ENCODE measurements at places on chromosomes 4 and X.

DNA sequence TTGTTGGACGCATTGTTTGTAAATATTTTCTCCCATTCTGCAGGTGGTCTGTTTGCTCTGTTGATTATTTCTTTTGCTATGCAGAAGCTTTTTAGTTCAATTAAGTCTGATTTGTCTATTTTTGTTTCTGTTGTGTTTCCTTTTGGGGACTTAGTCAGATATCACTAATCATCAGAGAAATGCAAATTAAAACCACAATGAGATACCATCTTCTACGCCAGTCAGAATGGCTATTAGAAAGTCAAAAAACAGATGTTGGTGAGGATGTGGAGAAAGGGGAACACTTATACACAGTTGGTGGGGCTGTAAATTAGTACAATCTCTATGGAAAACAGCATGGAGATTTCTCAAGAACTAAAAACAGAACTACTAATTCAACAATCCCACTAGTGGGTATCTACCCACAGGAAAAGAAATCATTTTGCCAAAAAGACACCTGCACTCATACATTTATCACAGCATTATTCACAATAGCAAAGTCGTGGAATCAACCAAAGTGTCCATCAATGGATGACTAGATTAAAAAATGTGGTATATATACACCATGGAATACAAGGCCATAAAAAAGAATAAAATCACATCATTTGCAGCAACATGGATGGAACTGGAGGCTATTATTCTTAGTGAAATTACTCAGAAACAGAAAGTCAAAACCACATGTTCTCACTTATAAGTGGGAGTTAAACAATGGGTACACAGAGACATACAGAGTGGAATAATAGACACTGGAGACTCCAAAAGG, 8.1 kb downstream of the COQ2 start:
- DNase-seq, result peak; percentile 46

- no peak for DNase-seq
Measured at GRCh38 chr4:124593494-124593893, 119.0 kb downstream of the ANKRD50 start.

GRCh38 chrX:120145295-120145925, 13.0 kb upstream of the RHOXF2 start:
- DNase-seq, result peak; percentile 9

DNA sequence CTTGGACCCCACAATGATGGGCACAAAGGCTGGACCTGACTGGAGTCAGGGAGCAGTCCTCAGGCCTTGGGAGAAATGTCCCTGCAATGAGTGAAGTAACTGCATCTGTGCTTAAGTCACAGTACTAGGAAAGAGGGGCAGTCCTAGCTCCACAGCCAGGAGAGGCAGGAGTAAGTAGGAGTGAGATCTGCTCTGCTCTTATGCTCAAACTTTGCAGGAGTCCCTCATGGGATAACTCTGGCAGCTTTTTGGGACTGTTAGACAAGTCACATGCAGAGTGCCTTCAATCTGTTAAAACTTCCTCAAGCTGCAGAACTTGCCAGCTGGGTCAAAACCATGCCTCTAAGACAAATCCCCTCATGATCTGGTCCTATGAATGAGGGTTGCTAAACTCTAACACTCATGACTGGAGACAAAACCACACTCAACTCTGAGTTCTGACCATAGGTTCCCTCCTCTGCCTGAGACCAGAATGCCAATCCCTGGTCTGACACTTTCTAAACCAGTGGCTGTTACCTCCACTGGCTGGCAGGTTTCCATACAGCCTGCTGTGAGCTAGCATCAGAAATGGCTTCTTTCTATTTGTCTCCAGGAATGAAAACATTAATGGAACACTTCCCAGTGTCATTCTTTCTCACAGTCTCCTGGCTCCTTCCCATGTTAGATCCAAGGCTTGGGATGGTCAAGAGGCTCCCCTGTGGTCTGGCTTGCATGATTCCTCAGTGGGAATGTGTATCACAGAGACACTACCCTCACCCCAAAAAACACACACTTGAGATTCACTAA, 819.3 kb downstream of the PCDH7 start:
- no peak for DNase-seq

- no peak for DNase-seq
Measured at GRCh38 chrX:129875669-129876068, 30.3 kb upstream of the UTP14A start.

DNA sequence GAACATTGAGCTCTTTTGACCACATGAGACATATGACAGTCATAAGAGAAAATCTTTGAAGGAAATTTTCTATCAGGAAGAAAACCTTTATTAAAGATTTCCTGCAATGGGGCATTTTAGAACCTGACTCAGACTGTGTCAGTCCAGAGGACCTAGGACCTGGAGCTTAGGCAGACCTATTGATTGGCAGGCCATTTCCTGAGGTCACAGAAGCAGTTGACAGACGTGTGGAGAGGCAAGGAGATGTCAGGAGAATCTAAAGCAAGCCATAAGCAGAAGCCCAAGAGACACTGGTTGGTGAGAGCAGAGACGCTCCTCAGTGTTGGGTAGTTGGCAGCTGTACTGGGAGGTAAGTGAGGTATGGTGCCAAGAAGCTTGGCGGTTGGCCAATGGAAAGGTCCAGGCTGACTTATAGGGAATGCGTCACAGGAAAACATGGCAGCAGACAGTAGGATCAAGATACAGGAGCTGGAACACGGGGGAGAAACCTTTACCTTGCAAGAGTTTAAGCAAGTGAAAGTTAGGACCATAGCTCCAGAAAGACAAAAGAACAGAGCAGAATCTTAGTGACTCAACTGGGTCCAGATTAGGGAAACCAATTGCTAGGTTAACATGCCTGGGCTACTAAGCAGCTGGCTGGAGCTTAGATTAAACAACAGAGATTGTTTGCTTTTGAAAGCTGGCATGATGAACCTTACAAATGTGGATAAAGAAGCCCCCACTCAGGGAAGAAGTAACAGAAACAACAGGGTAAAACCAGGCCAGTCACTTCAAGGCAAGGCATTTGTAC, 18.6 kb downstream of the PALLD start:
- no peak for DNase-seq
